ENCODE measurements at places on chromosomes 13 and 19.

DNA sequence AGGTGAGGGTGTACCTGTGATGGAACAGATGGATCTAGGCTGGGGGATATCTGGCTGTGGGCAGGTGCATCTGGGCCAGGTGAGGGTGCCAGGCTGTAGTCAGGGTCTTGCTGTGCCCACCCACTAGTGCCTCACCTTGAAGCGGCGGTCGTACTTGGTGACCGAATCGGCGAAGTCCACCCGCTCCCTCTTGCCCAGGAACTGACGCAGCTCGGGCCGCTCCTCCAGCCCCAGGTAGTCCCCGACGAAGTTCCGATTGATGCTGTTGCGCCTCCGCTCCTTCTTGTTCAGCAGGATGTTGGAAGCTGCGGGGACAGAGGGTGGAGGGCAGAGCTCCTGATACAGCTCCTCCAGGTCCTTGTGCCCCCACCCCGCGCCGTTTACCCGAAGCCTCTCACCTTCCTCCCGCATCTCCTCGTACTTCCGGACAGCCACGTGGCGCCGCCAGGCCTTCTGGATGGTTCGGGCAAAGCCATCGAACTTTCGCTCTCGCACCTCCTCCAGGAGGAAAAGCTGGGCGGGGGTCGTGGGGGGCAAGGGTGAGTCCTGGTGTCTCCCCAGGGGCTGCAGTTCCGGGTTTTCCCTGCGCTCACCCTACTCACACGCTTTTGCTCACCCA, 16.2 kb upstream of the ZNF414 start:
- DNase-seq: no peak

DNA sequence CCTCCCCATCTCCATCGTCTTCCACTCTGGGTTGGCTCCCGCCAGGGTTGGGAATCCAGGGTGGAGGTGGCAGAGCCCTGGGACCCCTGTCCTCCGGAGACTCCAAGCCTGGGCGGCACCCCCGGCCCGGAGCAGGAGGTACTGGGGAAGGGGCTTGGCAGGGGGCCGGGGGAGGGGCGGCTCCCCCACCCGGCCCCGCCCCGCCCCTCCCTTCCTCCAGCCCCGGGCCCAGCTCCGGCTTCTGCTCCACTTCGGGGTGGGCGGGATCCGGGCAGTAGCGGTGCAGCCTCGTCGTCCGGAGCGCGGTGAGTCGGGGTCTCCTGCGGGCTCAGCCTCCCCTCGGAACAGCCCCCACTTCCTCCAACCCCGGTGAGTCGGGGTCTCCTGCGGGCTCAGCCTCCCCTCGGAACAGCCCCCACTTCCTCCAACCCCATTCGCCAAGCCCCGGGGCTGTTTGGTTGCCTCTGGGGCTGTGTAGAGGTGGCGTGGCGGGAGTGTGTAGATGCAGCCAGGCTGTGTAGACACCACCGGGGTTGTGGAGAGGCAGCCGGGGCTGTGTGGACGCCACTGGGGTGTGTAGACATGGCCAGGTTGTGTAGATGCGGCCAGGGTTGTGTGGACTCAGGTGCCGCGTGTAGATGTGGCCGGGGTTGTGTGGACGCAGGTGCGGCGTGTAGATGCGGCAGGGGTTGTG, at the start of gene TMPRSS9:
Gene TMPRSS9, plus strand, starts transcription at position 274 of the 694 bp plus-strand sequence. CDS start 29,521 bp downstream, outside the sequence.
- DNase-seq: no peak

GRCh38 chr19:46608581-46609345, 7.6 kb downstream of the CALM3 start:
- no peak for DNase-seq

- DNase-seq: no peak
Observed at GRCh38 chr13:104143760-104144416, 1077.7 kb upstream of the SLC10A2 start.

GRCh38 chr19:32201636-32202051, 143.8 kb upstream of the ZNF507 start:
- no peak for DNase-seq

GRCh38 chr13:44196196-44196751, 177.3 kb upstream of the SERP2 start:
- DNase-seq: no peak

DNA sequence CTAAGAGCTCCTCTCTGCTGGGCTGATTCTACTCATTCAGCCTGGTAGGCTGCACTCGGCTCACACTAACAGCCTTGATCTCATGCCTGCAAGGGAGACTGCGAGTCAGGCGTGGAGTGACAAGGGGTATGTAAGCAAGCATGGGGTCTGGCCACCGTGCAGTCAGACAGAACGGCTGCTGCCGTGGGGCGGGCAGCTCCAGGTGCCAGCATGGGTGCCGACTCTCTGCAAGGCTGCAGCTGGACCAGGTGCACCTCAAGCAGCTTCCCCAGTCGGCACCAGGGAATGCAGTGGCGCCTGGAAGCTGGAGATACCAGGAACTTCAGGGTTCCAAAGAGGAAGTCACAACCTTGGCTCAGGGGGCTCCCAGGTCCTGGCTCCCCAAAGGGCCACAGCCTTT, 892.3 kb downstream of the OLFM4 start:
- DNase-seq: no peak

DNA sequence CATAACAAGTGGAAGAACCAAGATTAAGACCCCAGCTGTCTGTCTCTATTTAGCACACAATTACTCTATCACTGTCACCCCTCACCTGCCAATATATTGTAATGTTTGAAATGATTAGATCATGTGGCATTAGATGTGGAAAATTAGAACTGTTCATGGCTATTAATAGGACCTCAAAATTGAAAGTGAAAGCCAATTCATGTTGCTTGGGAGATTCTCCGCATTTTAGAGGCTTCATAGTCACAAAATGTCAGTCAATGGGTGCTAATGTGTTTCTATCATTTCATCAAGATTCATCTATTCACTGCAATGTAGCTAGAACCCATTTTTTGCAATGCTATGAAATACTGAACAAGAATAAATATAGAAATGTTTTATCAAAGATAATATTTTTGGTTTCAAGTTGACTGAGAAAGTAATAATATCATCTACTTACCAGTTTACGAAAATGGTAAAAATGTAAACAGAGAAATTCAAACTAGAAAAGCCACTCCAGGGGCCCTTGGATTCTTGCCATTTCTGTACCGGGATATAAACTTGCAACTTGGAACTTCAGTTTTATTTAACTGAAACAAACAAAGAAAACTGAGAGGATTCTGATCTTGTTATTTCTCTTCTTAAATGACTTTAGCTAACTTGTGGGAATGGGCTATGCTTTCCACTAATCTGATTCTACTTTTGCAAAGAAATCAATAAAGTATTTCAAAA, 388.6 kb downstream of the DCT start:
- DNase-seq: no peak

- no peak for DNase-seq
Observed at GRCh38 chr13:88764103-88764502, 1092.9 kb downstream of the SLITRK5 start.

DNA sequence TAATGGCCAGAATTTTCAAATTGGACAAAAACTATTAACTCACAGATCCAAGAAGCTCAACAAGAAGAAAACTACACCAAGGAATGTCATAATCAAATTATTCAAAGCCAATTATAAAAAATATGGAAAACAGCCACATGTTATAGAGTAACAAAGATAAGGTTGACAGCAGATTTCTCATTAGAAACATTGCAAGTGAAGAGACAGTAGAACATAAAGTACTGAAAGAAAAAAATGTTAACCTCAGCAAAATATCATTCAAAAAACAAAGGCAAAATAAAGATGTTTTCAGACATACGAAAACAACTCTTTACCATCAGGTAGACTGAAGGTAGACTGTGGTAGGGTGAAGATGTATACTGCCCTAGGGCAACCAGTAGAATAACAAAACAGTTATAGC, 83.4 kb downstream of the KCNRG start:
- DNase-seq: no peak

- DNase-seq: no peak
Observed at GRCh38 chr13:27372896-27373295, 51.5 kb upstream of the GTF3A start.

- no peak for DNase-seq
Observed at GRCh38 chr19:55576746-55577145, 3.9 kb downstream of the ZNF579 start.

- no peak for DNase-seq
Observed at GRCh38 chr19:50301607-50301971, 27.6 kb downstream of the KCNC3 start.

- no peak for DNase-seq
Observed at GRCh38 chr13:68185444-68186141, 955.5 kb upstream of the PCDH9 start.

DNA sequence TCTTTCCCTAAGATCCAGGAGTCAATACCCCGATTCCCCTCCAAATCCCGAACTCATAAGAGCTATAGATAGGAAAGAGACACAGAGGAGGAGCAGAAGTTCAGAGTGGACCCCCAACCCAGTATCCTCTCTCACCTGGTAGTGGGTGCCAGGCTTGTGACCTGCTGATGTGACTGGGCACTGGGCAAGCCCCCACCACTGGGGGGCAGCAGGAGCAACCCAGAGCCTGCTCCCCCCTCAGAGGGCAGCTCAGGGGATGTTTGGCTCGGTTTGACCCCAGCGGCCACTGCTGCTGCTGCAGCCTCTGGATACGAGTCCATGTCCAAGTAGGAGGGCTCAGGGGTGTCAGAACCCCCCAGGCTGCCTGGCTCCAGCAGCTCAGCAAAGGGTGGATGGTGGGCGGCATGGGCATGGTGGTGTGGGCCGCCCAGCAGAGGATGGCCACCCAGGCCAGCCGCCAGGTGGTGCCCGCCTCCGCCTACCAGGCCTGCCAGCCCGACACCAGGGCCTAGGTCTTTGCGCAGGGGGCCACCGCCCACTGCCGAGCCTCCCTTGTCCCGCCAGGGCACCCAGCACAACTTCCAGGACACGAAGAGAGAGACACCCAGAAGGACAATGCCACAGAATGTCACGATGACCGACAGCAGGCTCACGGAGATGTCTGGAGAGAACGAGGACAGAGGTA, 7.4 kb downstream of the SYT3 start:
- DNase-seq: no peak

- DNase-seq: no peak
Observed at GRCh38 chr13:66887088-66887487, 343.0 kb downstream of the PCDH9 start.

All from stimulated activated CD4-positive, alpha-beta T cell treated with anti-CD3 and anti-CD28 coated beads, Interleukin-1b, Interleukin-23, amount 100 ng/mL, for 1 hour (primary cell).